Trophoblast cell (in vitro differentiated cells and primary cell): ENCODE measurements at places on chromosomes 4 and X.

GRCh38 chr4:20086799-20087521 lies 164.7 kb upstream of the SLIT2 start:
- no peaks in the 10 kb centered on the region for H3K36me3 ChIP-seq
- DNase-seq: peak; percentile 55
- no peak overlapping the region for H3K4me3 ChIP-seq
- H3K27me3 ChIP-seq: no peaks in the 10 kb centered on the region

- H3K27me3 ChIP-seq: no peaks in the 10 kb centered on the region
- DNase-seq: peak; percentile 56
- no peak overlapping the region for H3K4me3 ChIP-seq
- H3K27ac ChIP-seq: peak overlapping the region; percentile 41
- H3K36me3 ChIP-seq: peaks cover 2% of the 10 kb centered on the region
These were observed 601 bp upstream of the TCEANC start for GRCh38 chrX:13652287-13652793.

DNA sequence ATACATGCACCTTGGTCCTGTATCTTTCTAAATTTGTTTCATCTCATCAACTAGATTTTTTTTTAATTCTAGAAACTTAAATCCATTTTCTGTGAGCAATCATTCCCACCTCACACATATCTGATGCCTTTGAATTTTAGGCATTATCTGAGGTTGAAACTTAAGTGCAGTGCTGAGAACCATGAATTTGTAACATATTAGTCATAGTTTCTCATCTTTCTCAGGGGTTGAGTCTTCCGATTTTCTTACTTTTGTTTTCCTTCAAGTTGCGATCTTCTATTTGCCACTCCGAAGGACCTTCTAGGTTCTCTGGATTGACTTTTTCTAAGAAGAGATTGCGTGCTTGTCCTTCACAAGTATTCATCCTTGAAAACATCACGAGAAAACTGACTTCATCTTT lies 3.7 kb upstream of the NR0B1 start:
- H3K36me3 ChIP-seq: no peaks in the 10 kb centered on the region
- H3K27ac ChIP-seq: no peak overlapping the region
- no peak overlapping the region for H3K4me3 ChIP-seq
- no peaks in the 10 kb centered on the region for H3K4me1 ChIP-seq
- no peak for DNase-seq

DNA sequence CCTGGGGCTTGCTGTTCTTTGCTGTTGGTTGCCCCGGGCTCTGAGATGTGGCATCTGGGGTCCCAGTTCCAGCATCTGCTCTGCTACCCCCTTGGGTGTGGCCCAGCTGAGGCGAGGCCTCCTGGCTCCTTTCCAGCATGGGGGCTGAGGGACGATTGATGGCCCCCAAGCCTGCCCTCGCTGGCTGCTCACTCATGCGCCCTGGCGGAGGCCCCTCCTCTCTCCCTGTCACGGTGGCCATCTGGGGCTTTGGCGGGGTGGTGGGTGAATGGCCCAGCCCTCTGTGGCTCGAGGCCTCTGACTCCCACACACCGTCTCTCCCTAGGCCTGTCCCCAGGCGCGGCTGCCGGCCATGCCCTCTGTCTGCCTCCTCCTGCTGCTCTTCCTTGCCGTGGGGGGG lies 1.8 kb downstream of the PLXNA3 start:
- no peaks in the 10 kb centered on the region for H3K27me3 ChIP-seq
- H3K4me3 ChIP-seq: no peak overlapping the region
- H3K36me3 ChIP-seq: peaks cover 44% of the 10 kb centered on the region
- no peak overlapping the region for H3K27ac ChIP-seq

- peaks cover 7% of the 10 kb centered on the region for H3K4me1 ChIP-seq
- no peak overlapping the region for H3K27ac ChIP-seq
- peaks cover 2% of the 10 kb centered on the region for H3K36me3 ChIP-seq
These were observed 17.9 kb downstream of the UBE2K start for GRCh38 chr4:39715788-39716187.

- no peaks in the 10 kb centered on the region for H3K36me3 ChIP-seq
- no peak for DNase-seq
- H3K4me3 ChIP-seq: no peak overlapping the region
- H3K4me1 ChIP-seq: no peaks in the 10 kb centered on the region
- no peaks in the 10 kb centered on the region for H3K27me3 ChIP-seq
These were observed 90.7 kb upstream of the IGFBP7 start for GRCh38 chr4:57200799-57201327.

DNA sequence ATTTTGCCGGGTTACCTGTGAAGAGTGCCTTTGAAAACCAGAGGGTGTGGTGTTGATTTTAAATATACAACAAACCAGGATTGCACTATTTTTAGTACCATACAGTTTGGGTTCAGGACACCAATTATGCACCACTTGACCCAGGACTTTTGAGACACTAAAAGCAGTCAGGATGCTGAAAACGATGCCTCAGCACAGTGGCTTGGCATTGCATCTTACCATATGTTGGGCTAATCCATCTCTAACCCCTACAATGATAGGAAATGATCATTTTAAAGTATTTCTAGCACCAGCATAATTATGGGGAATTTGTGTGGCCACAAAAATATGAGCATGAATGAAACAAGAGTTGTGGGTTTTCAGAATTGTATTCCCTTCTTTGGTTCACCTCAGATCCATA lies 4.1 kb downstream of the IBSP start:
- H3K27me3 ChIP-seq: no peaks in the 10 kb centered on the region
- no peaks in the 10 kb centered on the region for H3K4me1 ChIP-seq
- H3K4me3 ChIP-seq: no peak overlapping the region
- H3K36me3 ChIP-seq: no peaks in the 10 kb centered on the region
- no peak overlapping the region for H3K27ac ChIP-seq
- DNase-seq: no peak

- no peak overlapping the region for H3K27ac ChIP-seq
- H3K4me3 ChIP-seq: no peak overlapping the region
- H3K27me3 ChIP-seq: no peaks in the 10 kb centered on the region
- no peaks in the 10 kb centered on the region for H3K36me3 ChIP-seq
- no peak for DNase-seq
- no peaks in the 10 kb centered on the region for H3K4me1 ChIP-seq
These were observed 298.7 kb downstream of the C4orf33 start for GRCh38 chr4:129394635-129395034.

- no peak for DNase-seq
- no peaks in the 10 kb centered on the region for H3K4me1 ChIP-seq
- H3K4me3 ChIP-seq: no peak overlapping the region
- no peaks in the 10 kb centered on the region for H3K36me3 ChIP-seq
- H3K27me3 ChIP-seq: no peaks in the 10 kb centered on the region
These were observed 193.5 kb downstream of the MAD2L1 start for GRCh38 chr4:119873132-119873531.

GRCh38 chrX:50691820-50692219 lies 122.2 kb downstream of the SHROOM4 start:
- DNase-seq: peak; percentile 74
- H3K27me3 ChIP-seq: no peaks in the 10 kb centered on the region
- no peaks in the 10 kb centered on the region for H3K36me3 ChIP-seq
- H3K4me3 ChIP-seq: no peak overlapping the region
- H3K4me1 ChIP-seq: no peaks in the 10 kb centered on the region
- no peak overlapping the region for H3K27ac ChIP-seq

GRCh38 chr4:72663828-72664227 lies 94.8 kb upstream of the ADAMTS3 start:
- no peaks in the 10 kb centered on the region for H3K36me3 ChIP-seq
- no peaks in the 10 kb centered on the region for H3K4me1 ChIP-seq

- no peak overlapping the region for H3K27ac ChIP-seq
- H3K4me1 ChIP-seq: no peaks in the 10 kb centered on the region
- no peaks in the 10 kb centered on the region for H3K36me3 ChIP-seq
- DNase-seq: no peak
These were observed 392.3 kb downstream of the CENPC start for GRCh38 chr4:67152976-67153375.

- H3K4me3 ChIP-seq: no peak overlapping the region
- no peaks in the 10 kb centered on the region for H3K27me3 ChIP-seq
- no peak overlapping the region for H3K27ac ChIP-seq
- no peaks in the 10 kb centered on the region for H3K4me1 ChIP-seq
These were observed 64.1 kb downstream of the WWC2 start for GRCh38 chr4:183163135-183163534.

DNA sequence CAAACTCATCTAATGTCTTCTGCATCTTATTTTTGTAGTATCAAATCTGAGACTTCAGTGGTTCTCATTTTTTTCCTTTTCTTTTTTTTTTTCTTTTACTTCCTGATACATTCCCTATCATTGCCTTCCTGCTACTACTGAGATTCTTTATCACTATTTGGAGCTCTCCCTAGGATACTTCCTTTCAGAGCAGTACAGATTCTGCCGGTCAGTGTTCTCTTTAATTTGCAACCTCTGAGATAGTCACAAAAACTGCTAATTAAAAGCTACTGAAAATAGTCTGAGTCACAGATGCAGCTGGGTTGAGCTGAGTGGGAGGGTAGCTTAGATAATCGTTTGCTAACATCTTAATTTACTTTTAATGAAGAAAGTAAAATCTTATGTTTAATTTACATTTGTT lies 1279.7 kb downstream of the ARAP2 start:
- no peaks in the 10 kb centered on the region for H3K27me3 ChIP-seq
- no peak for DNase-seq
- no peaks in the 10 kb centered on the region for H3K36me3 ChIP-seq

DNA sequence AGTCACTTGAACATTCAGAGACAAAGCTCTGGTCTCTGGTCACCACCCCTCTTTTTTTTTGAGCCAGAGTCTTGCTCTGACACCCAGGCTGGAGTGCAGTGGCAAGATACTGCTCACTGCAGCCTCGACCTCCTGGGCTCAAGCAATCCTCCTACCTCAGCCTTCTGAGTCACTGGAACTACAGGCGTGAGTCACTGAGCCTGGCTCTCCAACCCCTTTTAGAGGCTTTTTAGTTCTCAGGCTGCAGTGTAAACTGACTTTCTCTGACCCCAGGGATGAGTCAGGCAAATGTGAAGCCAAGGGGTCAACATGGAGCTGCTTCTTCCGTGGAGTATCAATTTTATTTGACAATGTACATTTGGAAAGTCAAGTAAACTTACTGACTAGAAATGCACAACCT lies 229.2 kb downstream of the PTTG2 start:
- H3K27me3 ChIP-seq: peaks cover 3% of the 10 kb centered on the region
- H3K4me3 ChIP-seq: no peak overlapping the region
- H3K36me3 ChIP-seq: no peaks in the 10 kb centered on the region
- H3K27ac ChIP-seq: no peak overlapping the region
- DNase-seq: peak; percentile 80
- peaks cover 4% of the 10 kb centered on the region for H3K4me1 ChIP-seq

DNA sequence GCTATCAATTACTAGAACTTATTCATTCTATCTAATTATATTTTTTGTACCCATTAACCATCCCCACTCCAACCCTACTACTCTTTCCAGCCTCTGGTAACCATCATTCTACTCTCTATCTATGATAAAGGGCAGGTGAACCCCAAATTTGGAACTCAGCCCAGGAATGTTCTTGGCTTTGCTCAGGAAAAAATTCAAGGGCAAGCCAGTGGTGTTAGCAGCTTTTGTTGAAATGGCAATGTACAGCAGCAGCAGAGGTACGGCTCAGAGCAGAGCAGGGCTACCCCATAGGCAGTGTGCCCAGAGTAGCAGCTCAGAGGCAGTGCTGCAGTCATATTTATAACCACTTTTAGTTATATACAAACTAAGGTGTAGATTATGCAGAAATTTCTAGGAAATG lies 138.2 kb downstream of the RNF150 start:
- no peaks in the 10 kb centered on the region for H3K27me3 ChIP-seq
- no peak overlapping the region for H3K4me3 ChIP-seq
- DNase-seq: no peak
- H3K36me3 ChIP-seq: no peaks in the 10 kb centered on the region
- H3K4me1 ChIP-seq: no peaks in the 10 kb centered on the region

DNA sequence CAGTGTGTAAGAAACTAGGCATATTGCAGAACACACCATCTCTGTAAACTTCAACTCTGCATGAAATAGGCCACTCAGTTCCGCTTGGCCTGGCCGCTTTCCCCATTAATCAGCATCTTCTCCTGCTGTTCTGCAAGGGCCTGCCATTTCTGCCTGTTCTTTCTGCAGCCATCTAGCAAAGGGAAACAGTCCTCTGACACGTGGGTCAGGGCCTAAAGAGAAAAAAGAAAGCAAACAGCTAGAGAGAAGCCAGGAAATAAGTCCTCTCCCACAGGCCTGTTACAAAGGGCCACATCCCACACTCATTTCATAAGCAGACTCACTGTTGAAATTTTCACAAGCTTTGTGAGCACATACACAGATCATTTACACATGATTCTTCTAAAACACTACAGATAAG lies 130.1 kb downstream of the PDE5A start:
- H3K4me1 ChIP-seq: no peaks in the 10 kb centered on the region
- peaks cover 11% of the 10 kb centered on the region for H3K36me3 ChIP-seq

GRCh38 chr4:78766650-78767049 lies 9.5 kb upstream of the BMP2K start:
- H3K27ac ChIP-seq: no peak overlapping the region
- H3K4me3 ChIP-seq: no peak overlapping the region
- no peak for DNase-seq
- H3K36me3 ChIP-seq: no peaks in the 10 kb centered on the region
- H3K27me3 ChIP-seq: no peaks in the 10 kb centered on the region

GRCh38 chr4:109127866-109128265 lies 174.6 kb downstream of the COL25A1 start:
- no peak overlapping the region for H3K4me3 ChIP-seq
- H3K36me3 ChIP-seq: no peaks in the 10 kb centered on the region
- no peak overlapping the region for H3K27ac ChIP-seq
- H3K4me1 ChIP-seq: no peaks in the 10 kb centered on the region
- DNase-seq: no peak
- H3K27me3 ChIP-seq: no peaks in the 10 kb centered on the region

- peaks cover 2% of the 10 kb centered on the region for H3K4me1 ChIP-seq
- no peak for DNase-seq
- H3K27ac ChIP-seq: no peak overlapping the region
- no peaks in the 10 kb centered on the region for H3K36me3 ChIP-seq
- no peaks in the 10 kb centered on the region for H3K27me3 ChIP-seq
- H3K4me3 ChIP-seq: no peak overlapping the region
These were observed 250.5 kb upstream of the PRKX start for GRCh38 chrX:3963980-3964379.

- no peaks in the 10 kb centered on the region for H3K27me3 ChIP-seq
- no peaks in the 10 kb centered on the region for H3K4me1 ChIP-seq
- H3K4me3 ChIP-seq: no peak overlapping the region
- H3K36me3 ChIP-seq: no peaks in the 10 kb centered on the region
- DNase-seq: peak; percentile 27
- no peak overlapping the region for H3K27ac ChIP-seq
These were observed 22.9 kb upstream of the PUDP start for GRCh38 chrX:7170898-7171297.

DNA sequence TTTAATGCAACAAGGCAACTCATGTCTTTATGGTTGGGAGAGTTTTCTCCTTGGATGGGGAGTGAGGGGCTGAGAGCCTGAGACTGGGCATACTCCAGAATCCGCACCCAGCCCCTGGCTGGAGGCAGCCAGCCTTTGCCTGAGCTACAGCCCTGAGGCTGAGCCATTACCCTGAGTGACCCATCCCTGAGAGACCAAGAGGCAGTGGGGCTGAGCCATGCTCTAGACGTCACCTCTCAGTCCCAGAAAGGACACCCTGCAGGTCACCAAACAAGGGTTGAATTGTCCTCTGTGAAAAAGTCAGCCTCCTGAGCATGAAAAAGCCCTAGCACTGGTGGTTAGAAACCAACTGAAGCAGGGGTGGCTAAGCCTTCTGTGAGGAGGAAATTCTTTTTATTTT lies 151.2 kb upstream of the GATB start:
- no peak overlapping the region for H3K4me3 ChIP-seq
- H3K4me1 ChIP-seq: no peaks in the 10 kb centered on the region
- H3K27ac ChIP-seq: no peak overlapping the region
- H3K27me3 ChIP-seq: no peaks in the 10 kb centered on the region
- H3K36me3 ChIP-seq: no peaks in the 10 kb centered on the region
- no peak for DNase-seq
